ENCODE measurements at places on chromosomes 12 and 14.

DNA sequence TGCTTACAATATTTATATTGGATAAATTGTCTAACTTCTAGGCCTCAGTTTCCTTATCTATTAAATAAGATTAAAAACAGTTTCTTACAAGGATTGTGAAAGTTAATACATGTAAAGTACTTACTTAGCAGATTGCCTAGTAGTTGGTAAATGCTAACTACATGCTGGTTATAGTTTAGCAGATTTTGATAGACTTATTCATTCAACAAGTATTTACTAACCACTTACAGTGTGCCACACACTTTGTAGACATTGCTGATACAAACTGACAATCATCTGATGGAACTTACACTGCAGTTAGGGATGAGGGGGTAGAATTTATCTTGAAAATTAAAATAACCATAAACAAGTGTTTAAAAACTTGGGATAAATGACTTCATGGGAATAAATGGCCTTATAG, 50.4 kb downstream of the ARID2 start:
- DNase-seq: no peak

- no peak for DNase-seq
These were observed 17.3 kb downstream of the GPR68 start for GRCh38 chr14:91227183-91227628.

- DNase-seq: no peak
These were observed 138.4 kb upstream of the DCN start for GRCh38 chr12:91320999-91321398.

GRCh38 chr14:52879958-52880357, 70.9 kb downstream of the FERMT2 start:
- peak; percentile 72 for DNase-seq

- no peak for DNase-seq
These were observed 54.3 kb upstream of the KCNJ8 start for GRCh38 chr12:21828779-21829178.

DNA sequence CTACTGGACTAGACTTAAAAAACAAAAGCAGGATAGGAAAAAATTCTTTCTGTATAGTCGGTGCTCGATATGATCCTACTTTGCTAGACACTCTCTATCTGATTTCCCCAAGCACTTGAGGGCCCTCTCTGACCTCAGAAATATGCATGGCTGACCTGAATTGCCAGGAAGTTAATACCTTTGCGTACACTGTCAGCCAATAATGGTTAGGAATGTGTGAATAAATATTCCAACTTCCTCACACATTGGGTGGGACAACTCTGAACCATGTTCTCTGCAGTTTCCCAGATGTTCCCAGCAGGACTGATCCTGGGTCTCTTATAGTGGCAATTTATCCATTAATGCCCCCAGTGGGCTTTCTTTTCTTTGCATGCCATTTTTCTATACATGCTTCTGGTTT, 20.5 kb upstream of the RPL10L start:
- DNase-seq: no peak

DNA sequence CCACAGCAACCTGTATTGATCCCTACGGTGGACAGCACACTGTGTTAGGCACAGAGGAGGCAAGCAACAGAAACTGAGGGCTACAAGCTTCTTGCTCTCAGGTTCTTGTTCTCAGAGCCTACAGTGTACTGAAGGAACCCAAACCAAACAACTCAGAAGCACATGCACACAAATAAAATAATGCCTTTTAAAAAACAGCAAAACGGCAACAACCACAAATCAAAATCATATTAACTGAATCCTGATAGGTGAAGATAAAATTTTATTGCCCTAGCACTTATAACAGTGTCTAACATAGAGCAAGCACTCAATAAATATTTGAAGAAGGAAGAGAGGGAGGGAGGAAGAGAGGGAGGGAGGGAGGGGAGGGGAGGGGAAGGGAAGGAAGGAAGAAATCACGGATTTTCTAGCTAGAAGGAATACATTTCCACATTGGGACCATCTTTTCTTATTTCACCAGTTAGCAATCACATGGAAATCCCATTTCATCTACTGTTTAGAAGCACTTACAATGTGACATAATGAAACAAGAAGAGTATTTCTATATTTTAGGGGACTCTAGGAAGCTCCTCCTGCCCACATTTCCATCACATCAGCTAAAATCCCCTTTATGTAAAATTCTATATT, 27.2 kb downstream of the DMAC2L start:
- no peak for DNase-seq

DNA sequence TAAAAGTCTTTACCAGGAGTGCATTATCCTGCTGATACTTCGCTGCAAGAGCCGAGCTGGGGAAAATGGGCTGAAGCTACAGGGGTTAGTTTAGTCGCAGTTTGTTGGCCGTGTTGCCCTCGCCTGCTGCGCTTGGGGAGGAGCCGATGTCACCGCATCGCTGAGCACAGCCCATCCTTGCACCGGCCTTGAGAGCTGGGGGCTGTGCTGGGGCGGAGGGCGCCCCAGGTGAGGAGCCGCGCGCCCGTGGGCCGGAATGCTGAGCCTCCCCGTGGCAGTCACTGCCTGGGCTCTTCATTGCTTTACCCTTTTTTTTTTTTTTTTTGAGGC, 50.0 kb downstream of the ADGRD1 start:
- no peak for DNase-seq

GRCh38 chr12:3204143-3204542, 127.0 kb downstream of the TSPAN9 start:
- no peak for DNase-seq

DNA sequence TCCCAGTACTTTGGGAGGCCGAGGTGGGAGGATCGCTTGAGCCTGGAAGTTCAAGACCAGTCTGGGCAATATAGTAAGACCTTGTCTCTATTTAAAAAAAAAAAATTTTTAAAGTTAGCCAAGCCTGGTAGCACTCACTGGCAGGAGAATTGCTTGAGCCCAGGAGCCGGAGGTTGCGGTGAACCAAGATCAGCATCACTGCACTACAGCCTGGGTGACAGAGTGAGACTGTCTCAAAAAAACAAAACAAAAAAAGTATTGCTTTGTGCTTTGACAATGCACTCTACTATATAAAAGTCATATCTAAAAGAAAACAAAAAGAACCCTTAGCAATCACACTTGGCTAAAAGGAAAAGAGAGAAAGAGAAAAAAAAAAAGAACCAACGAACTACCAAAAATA, 26.8 kb downstream of the GNPTAB start:
- no peak for DNase-seq

DNA sequence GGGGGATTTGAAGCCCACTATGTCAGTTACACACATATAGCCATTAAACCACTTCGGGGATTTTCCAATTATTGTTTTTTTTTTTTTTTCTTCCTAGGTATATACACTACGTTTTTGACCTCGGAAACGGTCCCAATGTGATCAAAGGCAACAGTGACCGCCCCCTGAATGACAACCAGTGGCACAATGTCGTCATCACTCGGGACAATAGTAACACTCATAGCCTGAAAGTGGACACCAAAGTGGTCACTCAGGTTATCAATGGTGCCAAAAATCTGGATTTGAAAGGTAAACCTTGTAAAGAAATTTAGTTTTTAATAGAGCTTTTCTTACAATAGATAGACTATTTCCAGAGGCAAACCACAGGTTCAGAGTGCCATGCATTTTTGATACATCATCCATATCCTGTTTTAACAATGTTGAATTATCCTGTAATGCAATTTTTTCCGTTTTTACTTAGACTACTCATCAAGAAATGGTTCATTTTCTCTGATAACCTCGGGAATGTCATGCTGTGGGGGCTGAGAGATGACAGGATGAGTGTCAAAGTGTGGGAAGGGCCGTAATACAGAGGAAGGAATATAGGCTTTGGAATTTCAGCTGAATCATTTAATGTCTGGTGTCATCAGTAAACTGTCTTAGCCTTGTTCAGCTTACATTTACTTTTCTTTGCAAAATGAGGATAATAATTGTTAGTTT, 797.1 kb downstream of the NRXN3 start:
- DNase-seq: peak; percentile 49

DNA sequence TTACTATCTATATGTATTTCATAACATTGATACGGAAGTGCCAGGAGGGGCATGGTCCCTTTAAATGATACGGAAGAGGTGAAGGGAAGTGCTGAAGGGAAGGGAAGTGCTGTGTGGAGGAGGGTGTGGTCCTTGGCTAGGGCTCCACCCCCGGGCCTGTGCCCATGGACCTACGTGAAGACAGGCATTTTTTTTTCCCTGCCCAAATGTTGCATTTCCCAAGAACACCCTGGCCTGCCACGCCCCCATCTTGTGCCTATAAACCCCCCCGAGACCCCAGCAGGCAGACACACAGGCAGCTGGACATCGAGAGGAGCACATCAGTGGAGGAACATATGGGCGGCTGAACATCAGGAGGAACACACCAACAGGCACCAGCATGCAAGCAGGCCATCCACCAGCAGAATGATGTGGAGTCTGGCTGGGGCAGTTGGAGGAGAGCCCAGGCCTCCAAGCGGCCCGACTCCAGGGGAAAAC, 134.1 kb downstream of the SLC41A2 start:
- DNase-seq: no peak

DNA sequence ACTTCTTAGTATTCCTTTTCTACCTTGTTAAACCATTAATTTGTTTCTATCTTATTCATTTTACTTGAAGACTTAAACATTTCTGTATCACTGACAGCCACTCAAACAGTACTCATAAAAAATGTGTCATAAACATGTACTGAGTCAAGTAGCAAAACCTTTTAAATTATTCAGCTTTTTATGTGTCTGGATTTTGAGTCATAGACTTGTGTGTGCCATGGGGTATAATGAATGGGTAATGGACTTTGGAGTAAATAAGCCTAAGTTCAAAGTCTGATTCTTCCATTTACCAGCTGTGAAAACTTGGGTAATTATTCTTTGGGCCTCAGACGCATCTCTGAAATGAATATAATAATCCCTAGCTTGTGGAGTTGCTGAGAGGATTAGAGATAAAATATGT, 199.0 kb downstream of the RAD51B start:
- no peak for DNase-seq

- DNase-seq: peak; percentile 80
These were observed 201.1 kb downstream of the PPFIA2 start for GRCh38 chr12:81558031-81558430.

DNA sequence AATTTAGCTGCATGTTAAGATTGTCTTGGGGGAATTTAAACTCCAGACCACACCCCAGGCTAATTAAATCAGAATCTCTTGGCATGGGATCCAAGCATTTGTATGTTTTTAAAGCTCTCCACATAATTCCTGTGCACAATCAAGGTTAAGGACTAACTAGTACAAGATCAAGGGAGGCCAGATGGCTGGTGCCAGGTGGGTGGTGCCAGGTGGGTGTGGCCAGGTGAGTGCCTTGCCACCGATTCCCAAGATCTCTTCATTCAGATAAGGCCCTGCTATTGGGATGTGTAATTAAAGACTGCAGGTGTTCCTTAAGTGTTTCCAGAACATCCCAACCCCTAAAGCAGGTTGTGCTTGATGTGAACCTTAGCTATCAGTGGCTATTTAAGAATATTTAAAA, 75.1 kb downstream of the NRXN3 start:
- no peak for DNase-seq

DNA sequence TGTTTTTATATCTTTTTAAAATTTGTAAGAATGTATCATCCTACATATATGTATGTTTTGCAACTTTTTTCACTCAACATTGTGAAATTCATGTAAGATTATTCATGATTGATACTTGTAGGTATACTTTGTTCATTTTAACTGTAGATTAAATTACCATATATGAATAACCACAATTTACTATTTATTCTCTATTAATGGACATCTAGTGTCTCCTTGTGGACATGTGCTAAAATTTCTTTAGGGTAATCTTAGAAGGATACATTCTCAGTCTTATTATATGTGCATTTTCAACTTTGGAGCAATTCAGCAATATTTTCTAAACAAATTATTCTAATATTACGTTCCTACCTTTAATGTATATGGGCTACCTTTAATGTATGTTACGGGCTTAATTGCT, 192.4 kb downstream of the FUT8 start:
- no peak for DNase-seq

DNA sequence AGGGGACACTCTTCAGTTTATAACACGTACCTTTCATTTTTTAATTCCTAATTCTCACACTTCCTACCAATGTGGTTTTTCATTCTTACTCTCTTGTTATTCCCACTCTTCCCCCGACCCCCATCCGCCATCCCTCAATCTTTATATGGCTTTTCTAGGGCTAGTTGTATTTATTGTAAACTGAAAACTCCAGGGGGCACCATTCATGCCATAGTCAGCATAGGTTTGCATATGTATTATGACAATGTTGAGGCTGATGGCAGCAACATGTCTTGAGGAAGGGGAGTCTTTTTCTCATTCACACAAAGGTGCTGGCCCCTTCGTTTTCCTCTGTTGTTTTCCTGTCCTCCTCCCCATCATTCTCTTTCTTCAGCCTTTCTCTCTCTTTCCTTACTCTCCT, 27.7 kb upstream of the LTA4H start:
- DNase-seq: no peak

GRCh38 chr12:93137656-93138612, 208.8 kb upstream of the EEA1 start:
- peak; percentile 93 for DNase-seq

- DNase-seq: no peak
These were observed 357.0 kb downstream of the BCAT1 start for GRCh38 chr12:24591715-24592440.

GRCh38 chr12:123960856-123961255, 11.8 kb downstream of the CCDC92 start:
- no peak for DNase-seq

GRCh38 chr14:63423889-63424288, 105.2 kb upstream of the GPHB5 start:
- no peak for DNase-seq

- DNase-seq: no peak
These were observed 115.5 kb upstream of the PARP11 start for GRCh38 chr12:3988519-3989217.
